Stimulated activated naive CD8-positive, alpha-beta T cell treated with anti-CD3 and anti-CD28 coated beads, Interleukin-15, Interleukin-2, amounts not matched to agents 100 U/mL and 50 U/mL, for 24 hours (primary cell): ENCODE measurements at places on chromosomes 7 and 10.
A peak's percentile ranks its signal among the peaks of the same experiment; 100 is the strongest.

DNA sequence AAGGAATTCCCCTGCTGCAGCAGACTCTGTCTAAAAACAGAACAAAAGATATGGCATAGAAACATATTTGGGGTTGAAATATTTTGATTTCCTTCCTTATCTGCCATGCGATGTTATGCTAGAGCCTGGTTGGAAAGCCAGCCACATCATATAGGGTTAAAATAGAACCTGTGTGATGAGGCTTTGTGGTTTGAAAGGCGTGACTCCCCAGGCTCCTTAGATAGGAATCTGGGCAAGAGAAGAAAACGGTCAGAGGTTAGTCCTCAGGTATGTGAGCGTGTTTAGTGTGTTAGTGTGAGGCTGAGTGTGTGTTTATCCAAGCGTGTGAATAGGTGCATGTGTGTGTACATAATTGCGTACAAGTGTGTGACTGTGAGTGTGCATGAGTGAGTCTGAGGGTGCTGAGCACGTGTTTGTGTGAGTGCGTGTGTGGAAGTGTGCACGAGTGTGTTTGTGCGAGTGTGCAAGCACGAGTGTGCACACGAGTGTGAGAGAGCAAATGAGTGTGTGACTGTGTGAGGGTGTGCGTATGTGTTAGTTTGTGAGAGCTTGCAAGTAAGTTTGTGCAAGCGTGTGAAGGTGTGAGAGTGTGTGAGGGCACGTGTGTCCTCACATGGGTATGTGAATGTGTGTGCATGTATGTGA is 79.9 kb downstream of the COL26A1 start:
- DNase-seq = no peak

DNA sequence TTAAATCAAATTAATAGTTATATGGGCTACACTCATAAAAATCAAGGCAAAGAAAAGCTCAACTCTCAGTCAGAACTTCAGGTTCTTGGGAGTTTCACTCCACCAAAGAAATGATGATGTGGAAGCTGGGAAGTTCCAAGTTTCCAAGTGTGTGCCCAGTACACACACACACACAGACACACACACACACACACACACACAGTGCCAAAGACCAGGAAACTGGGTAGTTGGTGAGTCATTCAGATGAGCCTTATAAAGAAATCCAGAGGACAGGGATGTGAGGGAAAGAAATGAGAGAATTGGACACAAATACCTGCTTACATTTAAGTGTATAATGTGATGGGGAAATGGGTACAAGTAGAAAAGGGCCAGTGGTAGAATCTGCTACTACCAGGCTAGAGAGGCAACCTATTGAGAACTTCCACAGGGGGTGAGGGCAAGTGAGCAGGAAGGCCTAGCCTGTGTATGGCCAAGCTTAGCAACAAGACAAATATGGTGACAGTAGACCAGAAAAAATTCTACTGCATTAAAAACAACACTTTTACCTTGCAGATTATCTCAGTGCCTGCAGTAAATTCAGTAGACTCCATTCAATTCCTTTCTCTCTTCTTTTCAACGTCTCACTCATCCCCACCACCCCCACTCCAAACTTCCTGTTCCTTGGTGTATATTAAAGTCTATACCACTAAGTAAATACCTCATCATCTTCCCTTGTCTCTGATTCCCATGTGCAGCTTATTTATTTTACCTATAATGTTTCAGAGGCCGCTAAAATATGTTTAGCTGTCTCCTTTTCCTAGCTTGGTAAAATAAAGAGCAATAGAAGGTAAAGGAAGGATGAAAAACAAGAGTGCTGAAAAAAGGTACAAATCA is 95.0 kb downstream of the CABCOCO1 start:
- DNase-seq = no peak

DNA sequence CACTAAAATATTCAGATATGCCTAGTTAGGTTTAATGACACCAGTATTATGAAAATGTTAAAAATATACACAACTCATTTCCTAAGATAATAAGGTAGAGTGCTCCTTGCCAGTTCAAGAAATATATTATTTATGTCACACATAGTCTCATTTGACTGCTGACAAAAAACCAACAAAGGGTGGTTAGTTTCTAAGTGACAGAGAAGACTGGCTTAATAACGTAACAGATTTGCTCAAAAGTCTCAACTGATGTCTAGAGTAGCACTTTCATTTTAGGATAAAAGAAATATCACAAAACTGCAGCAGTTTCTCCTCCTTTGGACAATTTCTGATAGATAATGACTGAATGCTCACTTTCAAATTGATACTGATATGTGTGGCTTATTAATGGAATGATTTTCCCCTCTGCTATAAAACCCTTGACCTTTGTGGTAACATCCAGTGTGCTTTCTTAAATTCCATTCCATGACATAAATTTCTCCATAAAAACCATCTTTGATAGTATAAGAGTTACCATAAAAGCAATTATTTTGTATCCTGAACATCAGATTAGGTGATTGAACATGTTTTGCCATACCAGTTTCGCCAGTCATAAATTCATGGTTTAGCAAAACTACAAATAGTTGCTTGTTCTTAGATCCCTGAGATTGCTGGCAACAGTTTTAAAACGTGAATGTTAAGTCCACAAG is 94.2 kb downstream of the NRBF2 start:
- DNase-seq = no peak

DNA sequence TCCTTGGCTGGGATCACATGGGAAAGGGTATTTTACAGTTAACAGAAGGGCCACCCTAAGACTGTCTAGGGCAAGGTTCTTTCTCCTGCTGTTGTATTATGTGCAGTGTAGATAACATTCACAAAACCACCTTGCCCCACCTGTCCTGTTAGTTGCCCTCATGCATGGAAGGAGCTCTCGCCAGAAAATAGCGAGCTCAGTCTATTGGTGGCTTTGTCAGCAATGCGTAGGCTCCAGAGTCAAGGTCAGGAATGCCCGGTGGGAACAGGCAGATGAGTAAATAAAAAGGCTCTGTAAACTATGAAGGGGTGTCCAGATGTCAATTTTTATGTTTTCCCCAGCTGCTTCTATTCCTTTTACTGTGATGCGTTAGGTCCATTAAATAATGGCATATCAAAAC is 107.1 kb upstream of the WDR11 start:
- DNase-seq = no peak

- DNase-seq = no peak
Observed at GRCh38 chr10:97024168-97025073, 161.3 kb downstream of the SLIT1 start.

GRCh38 chr7:38748056-38748610 is 117.0 kb upstream of the AMPH start:
- DNase-seq = no peak

- DNase-seq = no peak
Observed at GRCh38 chr7:159238541-159238940, 93.9 kb upstream of the VIPR2 start.

DNA sequence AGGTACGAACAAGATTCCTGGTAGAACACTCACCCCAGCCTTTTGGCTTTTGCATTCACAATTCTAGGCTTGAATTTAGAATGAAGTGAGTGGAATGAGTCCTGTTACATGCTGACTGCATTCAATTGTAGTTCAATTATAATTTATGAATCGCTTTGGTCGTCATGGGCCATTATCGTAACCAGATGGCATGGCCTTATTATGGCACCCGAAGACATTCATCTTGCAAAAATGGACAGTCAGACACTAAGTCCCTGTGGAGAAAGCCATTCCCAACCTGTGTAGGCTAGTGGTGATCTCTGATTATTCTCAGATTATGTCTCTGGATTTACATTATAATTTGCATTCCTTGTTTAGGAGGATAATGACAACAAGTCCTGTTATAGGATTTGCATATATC is 292.4 kb upstream of the NPSR1 start:
- no peak for DNase-seq

GRCh38 chr7:69739190-69739589 is 140.9 kb downstream of the AUTS2 start:
- DNase-seq = peak; percentile 33

- no peak for DNase-seq
Observed at GRCh38 chr10:93589648-93590562, 11.1 kb downstream of the RBP4 start.

DNA sequence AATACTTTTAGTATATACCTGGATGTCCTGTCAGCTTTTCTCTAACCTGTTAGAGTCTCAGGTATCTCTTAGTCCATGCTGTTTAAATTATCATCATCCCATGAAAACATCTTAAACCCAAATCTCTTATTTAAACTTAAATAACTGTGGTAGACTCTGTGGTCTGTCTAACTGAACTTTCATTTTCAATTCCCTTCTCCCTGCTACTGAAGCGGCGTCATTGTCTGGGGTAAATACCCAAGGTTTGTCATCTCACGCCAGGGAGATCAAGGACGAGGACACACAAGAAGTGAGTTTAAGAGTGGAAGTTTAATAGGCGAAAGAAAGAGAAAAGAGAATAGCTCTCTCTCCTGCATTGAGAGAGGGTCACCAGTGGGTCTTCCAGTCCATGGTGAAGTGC is 804.4 kb upstream of the CELF2 start:
- DNase-seq = no peak

DNA sequence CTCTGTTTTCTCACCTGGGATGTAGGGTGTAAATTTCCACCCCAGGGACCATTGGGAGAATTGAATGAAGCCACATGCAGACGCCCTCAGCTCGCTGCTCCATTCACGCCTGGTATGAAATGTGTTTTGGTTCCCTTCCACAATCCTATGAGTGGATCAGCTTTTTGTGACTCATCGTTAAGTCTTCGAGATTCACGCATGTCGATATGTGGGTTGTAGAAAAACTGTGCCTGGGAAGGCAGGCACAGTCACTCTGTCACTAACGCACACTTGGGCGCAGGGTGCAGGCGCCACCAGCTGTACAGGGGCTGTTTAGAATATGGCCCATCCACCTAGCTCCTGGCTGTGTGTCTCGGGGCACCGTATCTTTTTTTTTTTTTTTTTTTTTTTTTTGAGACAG is 64.2 kb upstream of the SH2B2 start:
- no peak for DNase-seq

- DNase-seq = no peak
Observed at GRCh38 chr10:44975431-44976331, 2.9 kb downstream of the DEPP1 start.

DNA sequence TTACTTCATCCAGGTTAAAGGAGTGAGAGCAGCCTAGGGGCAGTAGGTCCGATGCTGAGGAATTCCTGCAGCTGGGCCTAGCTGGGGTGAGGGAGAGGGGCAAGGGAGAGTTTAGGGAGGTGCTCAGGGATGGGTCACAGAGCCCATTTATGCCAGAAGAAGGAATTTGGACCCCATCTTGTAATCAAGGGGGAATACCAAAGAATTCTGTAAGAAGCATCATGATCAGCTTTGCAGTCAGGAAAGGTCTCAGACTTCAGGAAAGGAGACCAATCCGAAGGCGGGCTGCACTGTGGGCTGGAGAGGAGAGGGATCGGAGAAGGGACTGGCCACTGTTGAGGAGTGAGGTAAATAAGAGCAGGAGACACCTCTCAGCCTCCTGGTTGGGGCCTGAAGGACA is 566.6 kb upstream of the MGMT start:
- DNase-seq = no peak

DNA sequence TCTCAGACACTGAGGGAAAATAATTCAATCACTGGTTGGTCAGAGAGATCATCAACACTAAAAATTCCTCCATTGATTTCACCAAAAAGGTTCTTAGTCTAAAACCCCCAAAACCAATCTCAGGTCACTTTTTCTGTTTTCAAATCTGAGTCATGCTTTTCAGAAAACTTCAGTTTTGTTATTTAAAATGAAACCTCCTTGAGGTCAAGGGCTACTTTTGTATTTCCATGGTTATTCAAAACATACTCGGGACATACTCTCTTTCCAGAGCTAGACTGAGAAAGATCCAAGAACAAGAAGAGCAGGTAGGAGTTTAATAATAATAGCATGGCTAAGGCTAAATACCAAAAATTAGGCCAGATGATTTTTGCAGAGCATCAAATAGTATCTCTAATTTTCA is 152.8 kb downstream of the SDHAF3 start:
- no peak for DNase-seq

DNA sequence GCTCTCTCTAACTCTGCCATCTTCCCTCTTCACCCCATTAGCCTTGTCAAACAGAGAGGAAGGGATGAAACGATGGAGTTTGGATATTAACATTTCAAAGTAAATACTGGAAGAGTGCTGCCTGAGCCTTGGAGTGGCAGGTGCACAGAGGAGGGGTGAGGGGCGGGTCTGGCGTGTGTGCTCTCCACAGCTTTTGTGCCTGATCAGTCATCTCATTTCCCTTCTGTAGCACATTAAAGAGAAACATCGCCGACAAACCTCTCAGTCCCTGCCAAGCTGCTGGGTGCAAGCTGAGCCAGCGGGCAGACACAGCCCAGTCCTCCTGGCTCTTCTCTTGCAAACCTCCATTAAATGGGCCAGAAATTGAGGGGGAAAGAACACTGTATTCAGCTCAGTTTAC is 76.2 kb downstream of the SLIT1 start:
- no peak for DNase-seq

- DNase-seq = no peak
Observed at GRCh38 chr10:113225903-113226302, 275.9 kb downstream of the TCF7L2 start.

DNA sequence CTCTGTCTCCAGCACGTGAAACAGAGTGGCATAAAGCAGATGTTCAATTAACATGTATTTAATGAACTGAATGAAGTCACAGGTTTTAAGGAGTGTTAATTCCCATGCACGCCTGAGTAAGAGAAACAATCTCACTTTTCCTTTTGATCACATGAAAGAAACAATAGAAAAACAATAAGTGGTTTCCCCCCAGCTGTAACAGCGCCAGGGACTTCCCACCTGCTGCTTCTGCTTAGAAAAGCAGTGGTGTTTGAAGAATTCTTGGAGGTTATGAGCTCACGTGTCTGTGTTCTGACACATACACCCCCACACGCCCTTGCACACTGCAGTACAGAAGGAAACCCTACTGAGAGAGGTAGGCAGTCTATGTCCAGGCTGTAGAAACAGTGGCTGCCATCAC is 51.3 kb upstream of the FRMD4A start:
- peak; percentile 27 for DNase-seq

- no peak for DNase-seq
Observed at GRCh38 chr7:82247814-82248433, 195.7 kb downstream of the CACNA2D1 start.

GRCh38 chr10:2020836-2021235 is 283.5 kb upstream of the ADARB2 start:
- no peak for DNase-seq

GRCh38 chr7:26784118-26784517 is 80.3 kb downstream of the SKAP2 start:
- DNase-seq = no peak

GRCh38 chr7:106376026-106376799 is 91.4 kb upstream of the NAMPT start:
- DNase-seq = no peak

- DNase-seq = no peak
Observed at GRCh38 chr10:132743925-132744490, 41.9 kb downstream of the NKX6-2 start.

GRCh38 chr7:55181762-55182161 is 162.9 kb downstream of the EGFR start:
- DNase-seq = no peak

GRCh38 chr10:102473445-102474331 is 22.3 kb upstream of the C10orf95 start:
- DNase-seq = no peak

DNA sequence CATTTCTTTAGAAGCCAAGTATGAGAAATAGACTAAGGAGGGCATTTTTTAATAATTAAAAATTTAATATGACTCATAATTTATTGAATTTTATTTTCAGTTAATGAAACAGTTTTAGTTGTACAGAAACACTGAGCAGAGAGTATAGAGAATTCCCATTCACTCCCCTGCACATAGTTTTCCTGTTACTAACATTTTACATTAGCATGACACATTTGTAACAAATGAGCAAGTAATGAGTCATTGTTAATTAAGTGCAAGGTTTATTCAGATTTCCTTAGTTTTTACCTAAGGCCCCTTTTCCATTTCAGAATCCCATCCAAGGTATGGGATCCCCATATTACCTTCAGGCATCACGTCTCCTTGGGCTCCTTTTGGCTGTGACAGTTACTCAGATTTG is 271.5 kb upstream of the FZD8 start:
- no peak for DNase-seq
